Ovary (tissue), 10 donors: ENCODE measurements at places on chromosomes 11 and 22. TPM values are rescaled to one million over a fixed set of nuclear protein-coding genes. Genes with fewer than 3 reads are reported as not detected.

- no peak for DNase-seq
Measured at GRCh38 chr11:124331873-124332272, 11.9 kb upstream of the OR8D2 start.

Gene MUC2
- total RNA-seq, result 0.02 TPM

- DNase-seq, result no peak
Measured at GRCh38 chr11:100562128-100562527, 125.0 kb upstream of the ARHGAP42 start.

DNA sequence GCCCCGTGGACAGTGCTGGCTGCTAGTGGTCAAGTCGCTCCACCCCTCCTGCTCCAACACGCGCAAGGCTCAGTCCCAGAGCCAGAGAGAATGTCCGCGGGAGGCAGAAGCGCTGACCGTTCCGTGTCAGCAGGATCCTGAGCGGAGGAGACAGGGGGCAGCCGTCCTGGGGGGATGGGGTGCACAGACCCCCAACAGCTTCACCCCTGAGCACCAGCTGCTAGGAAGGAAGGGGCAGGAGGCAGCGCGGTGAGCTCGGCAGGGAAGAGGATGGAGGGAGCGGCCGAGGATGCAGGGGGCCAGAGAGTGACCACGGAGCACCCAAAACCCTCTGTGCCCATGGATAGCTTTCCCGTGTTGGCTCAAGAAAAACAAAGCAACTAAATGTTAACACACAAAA lies 6.4 kb upstream of the TTLL8 start:
- DNase-seq, result no peak

DNA sequence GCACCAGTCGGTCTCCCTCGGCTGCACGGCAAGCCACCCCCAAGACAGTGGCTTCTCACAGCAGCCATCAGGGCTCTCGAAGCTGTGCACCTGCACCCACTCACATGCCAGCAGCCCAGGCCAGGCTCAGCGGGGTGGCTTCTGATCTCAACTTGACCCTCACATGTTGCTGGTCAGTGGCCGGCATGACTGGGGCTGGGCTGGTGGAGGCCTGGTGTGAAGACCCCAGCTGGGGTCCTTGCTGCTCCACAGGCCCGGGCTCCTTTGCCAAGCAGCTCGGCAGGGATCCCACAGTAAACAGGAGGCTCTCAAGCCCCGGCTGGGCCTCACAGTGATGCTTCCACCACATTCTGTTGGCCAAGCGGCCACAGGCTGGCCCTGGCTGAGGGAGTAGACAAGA lies 128.2 kb downstream of the BRD1 start:
- DNase-seq, result no peak

- no peak for DNase-seq
Measured at GRCh38 chr11:86418917-86419316, 44.2 kb downstream of the CCDC81 start.

GRCh38 chr11:77497368-77497767 lies 23.5 kb upstream of the PAK1 start:
- no peak for DNase-seq

- DNase-seq, result peak; percentile 76
Measured at GRCh38 chr11:67117672-67118180, 1.3 kb upstream of the KDM2A start.

DNA sequence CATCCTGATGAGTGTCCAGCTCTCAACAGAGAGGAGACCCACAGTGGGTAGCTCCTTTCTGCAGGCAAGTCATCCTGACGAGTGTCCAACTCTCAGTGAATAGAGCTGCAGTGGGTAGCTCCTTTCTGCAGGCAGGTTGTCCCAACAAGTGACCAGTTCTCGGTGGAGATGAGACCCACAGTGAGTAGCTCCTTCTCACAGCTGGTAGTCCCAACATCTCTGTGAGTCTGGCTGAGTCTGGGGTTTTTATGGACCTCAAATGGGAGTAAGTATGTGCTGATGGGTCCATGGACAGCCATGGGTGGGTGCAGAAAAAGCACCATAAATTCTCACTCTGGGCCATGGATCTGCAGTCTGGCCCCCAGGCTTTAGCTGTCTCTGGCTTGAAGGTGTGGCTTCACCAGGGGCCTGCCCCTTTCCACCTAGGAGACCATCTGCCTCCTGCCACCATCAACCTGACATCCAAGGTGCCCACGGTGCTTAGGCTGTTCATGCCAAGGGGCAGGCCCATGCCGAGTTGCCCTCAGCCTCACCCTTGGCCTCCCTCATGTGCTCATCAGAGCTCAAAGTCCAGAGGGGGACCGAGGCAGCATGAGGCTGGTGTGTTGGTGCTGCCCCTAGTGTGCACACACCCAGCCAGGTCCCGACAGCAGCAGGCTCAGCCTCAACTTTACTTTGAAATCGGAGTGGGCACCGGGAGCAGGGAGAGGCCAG lies 15.3 kb downstream of the NPAT start:
- DNase-seq, result no peak

DNA sequence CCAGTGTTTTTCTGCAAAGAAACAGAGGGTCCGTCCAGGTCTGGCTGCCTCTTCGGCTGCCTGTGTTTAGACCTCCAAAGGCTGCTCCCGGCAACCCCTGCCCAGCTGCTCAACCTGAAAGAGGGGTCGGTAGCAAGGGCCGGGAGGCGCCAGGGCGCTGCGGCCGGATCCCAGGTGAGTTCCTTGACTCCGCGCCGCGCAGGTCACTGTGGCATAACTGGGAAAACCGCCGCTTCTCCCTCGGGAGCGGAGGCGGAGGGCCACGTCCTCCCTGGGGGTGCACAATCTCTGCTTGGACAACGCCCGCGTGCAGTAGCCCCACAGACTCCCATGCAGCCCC lies 1.0 kb upstream of the BRSK2 start:
- no peak for DNase-seq

GRCh38 chr11:96763244-96763643 lies 373.4 kb downstream of the JRKL start:
- DNase-seq, result no peak

DNA sequence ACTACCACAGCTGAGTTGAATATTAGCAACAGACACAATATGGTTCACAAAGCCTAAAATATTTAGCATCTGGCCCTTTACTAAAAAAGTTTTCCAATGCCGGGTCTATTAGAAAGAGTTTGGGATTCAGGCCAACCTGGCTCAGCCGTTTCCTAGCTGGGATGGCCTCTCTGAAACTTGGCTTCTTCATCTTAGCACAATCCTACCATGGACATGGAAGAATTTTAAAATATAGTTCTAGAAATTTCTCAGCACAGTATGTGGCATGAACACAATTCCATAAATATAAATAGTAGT lies 103.8 kb downstream of the RRAS2 start:
- no peak for DNase-seq

Gene APOBEC3H
- not detected for total RNA-seq

GRCh38 chr22:25497716-25498115 lies 66.8 kb upstream of the GRK3 start:
- DNase-seq, result no peak

DNA sequence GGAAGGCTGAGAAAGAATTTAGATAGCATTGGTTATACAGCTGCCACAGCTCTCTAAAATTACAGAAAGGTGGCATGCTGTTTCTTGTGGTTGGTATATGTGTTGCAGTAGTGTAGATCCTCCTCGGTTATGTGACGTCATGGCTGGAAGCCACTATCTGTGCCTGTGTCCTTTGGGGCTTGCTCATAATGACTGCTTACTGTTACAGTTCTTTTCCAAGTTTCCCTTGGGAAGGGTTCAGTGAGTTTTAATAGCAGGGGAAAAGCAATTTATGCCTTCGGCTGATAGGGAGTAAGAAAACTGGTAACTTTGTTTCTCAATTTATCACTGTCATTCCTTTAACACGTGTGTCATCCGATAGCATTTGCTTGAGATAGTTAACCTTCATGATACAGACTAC lies 47.2 kb downstream of the POLD3 start:
- no peak for DNase-seq

GRCh38 chr11:73327812-73328364 lies 19.8 kb downstream of the ARHGEF17 start:
- DNase-seq, result no peak

DNA sequence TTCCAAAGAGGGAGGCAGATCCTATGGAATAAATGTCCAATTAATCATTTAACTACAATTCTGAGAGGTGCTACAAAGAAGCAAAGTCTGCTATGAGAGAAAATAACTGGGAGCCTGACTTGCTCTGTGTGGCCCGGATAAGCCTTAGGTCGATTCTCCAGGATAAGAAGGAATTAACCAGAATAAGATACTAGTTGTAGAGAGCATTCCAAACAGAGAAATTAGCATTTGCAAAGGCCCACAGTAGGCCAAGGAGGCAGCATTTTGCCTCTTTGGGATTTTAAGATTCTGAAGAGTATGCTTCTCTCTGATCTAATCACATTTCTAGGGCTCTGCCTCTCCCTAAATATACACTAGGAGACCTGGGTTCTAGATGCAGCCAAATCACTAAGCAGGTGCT lies 113.7 kb downstream of the SNX19 start:
- no peak for DNase-seq

GRCh38 chr11:129636926-129637325 lies 178.7 kb upstream of the TMEM45B start:
- DNase-seq, result no peak

DNA sequence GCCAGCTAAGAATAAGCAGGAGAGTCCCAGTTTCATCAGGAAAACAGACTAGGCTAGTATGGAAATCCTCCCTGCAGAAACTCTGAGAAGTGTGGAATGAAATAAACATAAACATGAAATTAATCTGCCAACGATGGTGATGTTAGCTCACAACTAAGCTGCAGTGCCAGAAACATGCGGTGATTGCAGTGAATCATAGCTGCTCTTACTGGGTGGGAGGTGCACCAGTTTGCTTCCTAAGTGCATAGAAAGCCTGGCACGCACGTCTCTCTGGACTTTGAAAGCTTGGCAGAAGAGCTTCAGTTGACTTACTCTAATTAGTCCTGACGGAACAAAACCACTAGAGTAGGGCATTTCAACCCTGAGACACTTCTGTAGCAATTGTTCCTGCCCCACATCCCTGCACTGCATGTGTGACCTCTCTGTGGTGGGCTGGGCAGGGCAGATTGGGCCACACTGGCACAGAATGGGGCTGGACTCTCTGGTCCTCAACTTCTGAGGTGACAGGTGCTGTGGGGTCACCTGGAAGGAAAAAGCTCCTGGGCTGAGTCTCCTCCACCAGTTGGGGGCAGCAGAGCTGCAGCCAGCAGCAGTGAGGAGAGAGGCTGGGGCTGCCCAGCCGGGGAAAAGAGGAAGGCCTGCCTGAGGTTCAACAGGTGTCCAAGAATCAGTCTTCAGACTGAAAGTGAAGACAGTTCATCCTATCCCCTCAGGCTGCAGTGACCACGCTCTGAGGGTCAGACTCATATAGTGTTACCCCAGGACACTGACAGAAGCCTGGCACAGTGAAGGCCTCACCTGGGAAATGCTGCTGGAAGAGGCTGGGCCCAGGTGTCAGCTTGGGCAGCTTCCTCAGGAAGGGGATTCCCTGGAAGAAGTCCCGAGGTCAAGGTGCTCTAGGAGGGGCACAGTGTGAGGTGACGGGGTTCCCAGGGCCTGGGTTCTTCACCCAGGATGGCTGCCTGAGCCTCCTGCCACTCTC lies 40.5 kb downstream of the GGTLC2 start:
- DNase-seq, result no peak

Gene GRK3
- total RNA-seq, result 10.6 TPM

DNA sequence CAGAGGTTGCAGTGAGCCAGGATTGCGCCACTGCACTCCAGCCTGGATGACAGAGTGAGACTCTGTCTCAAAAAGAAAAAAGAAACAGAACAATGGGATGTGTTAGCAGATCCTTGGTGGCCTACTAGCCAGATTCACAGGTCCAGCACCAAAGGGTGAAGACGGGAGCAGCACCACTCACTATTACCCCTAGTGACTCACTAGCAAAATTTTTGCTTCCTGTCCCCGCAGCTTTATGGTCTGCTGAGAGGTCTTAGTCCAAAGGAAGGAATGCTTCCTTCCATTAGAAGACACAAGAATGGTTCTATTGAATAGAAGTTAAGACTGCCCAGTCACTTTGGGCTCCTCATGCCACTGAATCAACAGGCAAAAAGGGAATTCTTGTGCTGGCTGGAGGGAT lies 35.9 kb upstream of the NUP50 start:
- no peak for DNase-seq

DNA sequence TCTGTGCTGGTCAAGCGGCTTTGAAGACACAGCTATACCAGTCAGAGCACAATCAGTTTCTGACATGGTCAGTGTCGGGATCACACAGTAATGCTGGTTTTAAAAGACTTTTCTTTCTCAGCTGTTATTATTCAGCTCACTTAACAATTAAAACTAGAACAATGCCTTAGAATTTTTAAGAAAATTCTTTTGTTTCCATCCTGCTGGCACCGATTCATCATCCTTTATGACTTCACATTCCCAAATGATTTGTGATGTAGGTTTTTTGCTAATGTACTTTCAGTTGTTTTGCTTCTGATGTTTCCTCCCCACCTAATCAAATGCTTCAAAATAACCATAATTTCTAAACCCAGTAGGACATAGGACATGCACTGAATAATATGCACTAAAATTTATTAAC lies 34.5 kb upstream of the OLFML1 start:
- no peak for DNase-seq

DNA sequence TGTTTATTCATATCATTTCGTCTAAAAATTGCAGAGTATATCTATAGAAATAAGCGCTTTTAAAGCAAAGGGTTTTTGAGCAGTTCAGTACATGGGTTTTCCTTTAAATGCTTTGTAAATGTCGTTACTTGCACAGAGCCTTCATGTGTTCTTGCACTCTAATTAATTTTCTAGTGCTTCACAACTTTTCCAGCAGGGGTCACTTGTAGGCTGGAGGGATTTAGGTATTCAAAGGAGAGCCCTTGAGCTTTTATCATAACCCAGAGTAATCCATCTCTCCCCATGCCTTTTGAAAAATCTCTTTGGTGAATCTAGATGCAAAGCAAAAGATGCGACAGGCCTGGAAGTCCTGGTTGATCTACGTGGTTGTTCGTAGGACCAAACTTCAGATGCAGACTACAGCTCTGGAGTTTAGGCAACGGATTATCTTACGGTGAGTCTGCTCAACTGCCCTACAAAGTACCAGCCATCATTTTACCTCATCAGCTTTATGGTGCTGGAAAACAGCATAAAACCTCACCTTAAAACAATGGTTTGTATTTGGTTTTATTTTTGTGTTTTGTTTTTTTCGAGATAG lies 60.4 kb downstream of the SFI1 start:
- no peak for DNase-seq

- DNase-seq, result no peak
Measured at GRCh38 chr22:48548391-48548790, 1279.3 kb downstream of the BRD1 start.

Gene TRIM51
- total RNA-seq, result not detected

Gene OR52A1
- total RNA-seq, result not detected

- no peak for DNase-seq
Measured at GRCh38 chr11:36743039-36743438, 145.0 kb upstream of the RAG2 start.

GRCh38 chr11:68583041-68583446 lies 101.3 kb upstream of the GAL start:
- no peak for DNase-seq

DNA sequence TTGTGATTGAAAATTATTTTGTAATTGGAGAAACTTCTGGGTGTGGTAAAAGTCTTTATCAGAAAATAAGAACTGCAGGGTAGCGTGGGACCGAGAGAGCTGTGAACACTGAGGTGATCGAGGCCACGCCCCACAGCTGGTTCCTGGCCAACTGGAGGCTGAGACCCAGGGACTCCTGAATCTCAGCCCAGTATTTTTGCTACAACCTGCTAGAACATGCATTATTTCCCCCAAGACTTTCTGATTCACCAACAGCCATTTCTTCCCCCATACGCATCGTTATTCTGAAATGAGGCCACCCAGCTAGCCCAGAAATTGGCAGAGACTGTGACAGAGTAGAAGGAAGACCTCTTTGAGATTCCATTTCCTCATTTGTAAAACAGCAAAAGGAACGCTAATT lies 3.4 kb upstream of the FGF19 start:
- DNase-seq, result no peak

- DNase-seq, result no peak
Measured at GRCh38 chr11:128095466-128095981, 491.8 kb downstream of the ETS1 start.
